ENCODE measurements at places on chromosomes 5 and 9. TPM values are rescaled to one million over a fixed set of nuclear protein-coding genes. Genes with fewer than 3 reads are reported as not detected.

DNA sequence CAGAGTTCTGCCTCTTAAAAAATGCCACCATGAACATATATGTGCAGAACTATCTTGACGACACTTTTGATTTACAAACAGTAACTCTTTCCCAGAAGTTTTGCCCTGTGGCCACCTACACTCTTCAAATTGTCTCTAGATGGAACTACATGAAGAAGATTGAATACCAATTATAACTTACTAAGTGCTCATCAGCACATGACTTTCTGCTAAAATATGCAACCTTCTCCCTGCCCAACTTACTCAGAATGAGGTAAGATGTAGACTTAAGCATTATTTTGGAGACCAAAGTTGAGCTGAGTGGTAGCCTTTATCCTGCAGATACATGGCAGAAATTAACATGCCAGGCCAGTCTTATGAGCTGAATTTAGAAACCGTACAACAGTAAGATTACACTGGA is 105.4 kb downstream of the SEMA5A start:
- DNase-seq = no peak

DNA sequence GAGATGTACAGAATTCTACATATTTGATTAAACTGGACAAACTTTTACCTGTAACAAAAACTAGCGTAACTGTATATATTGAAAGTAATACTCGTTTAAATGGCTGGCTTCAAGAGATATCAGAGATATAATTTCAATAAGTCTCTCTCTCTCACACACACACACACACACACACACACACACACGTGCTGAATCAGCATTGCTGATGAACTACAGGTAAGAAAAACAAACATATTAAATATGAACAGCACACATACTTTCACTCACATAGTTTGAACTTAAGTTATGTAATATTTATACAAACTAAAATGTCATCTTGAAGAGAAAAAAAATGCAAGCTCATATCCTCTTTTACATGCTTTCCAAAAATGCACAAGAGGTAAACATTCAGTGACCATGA is 145.4 kb downstream of the BNC2 start:
- no peak for DNase-seq

DNA sequence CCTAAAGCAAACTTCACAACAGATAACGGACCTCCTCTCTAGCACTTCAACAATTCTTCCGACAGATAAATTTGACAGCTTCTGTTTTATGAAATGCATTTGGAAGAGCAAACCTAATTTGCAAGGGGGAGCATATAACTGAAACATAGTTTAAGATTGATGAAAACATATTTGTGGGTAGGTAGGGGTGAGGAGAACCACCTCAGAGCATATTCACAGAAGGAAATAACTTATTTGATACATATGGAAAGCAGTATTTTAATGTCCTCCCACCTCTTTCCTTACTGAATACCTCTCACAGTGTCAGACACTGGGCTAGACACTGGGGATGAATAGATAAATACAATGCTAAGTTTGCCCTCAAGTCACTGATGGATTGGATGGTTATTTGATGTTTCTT is 384.8 kb downstream of the MAT2B start:
- no peak for DNase-seq

GRCh38 chr5:135834639-135835529 is at the start of gene SLC25A48:
Gene SLC25A48, plus strand, starts transcription at chr5:135834663. Its CDS starts 185 bp downstream, at chr5:135834848.
- DNase-seq = peak; percentile 49

DNA sequence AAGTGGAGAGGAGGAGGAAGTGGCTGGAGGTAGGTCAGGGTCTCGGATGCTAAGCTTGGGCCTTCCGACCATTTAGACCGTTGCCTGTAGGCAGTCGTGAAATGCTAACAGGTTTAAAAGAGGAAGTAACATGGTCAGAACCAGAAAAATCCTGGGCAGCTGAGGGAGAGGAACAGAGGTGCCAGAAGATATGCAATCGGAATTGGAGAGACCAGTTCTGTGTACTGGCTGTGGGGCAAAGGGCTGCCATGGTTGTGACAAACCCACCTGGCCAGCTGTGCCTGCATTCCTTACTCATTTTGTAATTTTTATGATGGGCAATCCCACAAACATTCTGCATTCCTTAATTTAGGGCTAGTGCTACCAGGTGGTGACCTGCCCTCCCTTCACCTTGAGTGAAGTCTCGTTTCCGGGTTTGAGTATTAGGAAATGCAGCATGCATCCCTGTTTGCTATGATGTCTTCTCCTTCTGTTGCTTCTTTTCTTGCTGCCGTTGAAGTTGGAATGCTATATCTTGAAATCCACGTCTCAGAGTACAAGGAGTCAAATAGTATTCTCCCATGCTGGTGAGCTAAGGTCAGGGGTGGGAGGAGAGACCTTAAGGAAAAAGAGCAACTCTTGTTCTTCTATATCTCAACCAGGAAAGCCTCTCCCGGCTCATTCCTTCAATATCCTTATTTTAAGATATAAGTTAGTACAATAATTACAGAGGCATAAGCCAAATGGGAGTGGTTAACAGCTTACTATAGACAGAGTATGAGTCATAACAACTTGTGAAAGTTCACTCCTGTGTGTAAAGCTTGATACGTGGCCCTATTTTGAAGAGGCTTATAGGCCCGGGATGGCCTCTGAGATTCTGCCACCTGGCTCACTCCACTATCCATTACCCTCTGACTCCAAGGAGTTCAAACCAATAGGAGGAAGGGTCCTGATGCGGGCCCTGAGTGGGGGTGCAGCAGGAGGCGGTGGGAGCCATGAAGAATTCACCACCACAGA is 37.0 kb downstream of the B4GALT1 start:
- DNase-seq = no peak

DNA sequence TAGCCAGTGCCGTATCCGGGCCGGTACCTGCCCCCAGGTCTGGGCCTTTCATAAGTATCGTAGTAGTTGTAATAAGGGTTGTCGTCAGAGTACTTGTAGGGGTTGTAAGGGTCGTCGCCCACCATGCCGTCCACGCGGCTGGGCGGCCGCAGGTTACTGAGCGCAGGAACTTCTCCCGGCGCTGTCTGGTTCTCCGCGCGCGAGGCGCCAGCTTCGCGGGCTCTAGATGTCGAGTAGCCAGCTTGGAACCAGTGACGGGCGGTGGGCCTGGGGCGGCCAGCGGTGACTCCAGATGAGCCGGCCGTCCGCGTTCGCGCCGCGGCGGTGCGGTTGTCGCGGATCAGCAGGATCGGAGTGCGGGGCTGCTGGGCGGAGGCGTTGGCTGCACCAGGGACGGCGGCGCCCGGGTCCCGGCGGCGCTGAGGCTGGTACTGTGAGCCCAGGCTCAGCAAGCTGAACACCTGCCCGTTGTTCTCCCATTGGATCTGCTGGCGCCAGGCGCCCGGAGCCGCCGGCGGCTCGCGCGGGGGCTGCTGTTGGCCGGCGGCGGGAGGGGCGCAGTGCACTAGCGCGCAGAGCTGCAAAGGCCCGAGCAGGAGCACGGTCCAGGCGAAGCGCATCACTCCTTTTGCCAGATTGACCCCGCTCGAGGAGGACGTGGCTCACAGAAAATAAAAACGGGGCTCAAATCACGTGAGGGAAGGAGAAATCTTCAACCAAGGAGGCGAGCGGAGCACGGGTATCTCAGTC is 518 bp downstream of the LOX start:
- peak; percentile 42 for DNase-seq

DNA sequence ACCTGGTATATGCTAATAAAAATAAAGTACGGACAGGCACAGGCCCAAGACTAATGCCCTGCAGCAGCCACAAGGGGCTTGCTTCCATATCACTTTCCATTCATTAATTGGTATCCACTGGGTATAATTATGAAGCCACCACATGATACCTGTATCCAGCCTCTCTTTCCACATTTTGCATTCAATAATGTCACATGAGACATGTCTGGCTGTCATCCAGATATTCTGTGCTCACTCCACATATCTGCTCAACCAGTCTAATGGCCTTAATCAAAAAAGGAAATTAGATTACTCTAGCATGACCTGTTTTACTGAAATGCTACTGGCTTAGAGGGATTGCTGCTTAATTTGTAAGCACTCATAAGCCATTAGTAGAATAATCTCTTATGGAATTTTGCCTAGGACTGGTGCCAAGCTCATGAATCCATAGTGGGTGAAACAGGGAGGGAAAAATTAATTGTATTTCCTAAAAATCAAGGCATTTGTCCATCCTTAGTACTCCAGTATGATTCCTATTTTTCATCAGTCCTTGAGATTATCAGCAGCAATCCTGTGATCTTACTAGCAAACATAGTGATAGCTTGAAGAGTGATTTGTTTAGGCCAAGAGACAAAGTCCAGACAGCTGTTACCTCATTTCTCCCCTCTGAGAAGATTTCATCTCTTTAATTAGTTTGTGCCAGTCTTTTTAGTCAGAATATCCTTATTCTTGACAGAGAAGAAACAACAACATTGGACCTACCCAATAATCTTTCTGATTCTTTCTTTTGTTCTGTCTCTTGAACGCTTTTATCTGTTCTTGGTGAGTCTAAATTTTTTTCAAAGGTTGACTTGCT is 119.2 kb upstream of the ABCA1 start:
- DNase-seq = no peak

- no peak for DNase-seq
These were observed 160.9 kb downstream of the AUH start for GRCh38 chr9:91200692-91201336.

DNA sequence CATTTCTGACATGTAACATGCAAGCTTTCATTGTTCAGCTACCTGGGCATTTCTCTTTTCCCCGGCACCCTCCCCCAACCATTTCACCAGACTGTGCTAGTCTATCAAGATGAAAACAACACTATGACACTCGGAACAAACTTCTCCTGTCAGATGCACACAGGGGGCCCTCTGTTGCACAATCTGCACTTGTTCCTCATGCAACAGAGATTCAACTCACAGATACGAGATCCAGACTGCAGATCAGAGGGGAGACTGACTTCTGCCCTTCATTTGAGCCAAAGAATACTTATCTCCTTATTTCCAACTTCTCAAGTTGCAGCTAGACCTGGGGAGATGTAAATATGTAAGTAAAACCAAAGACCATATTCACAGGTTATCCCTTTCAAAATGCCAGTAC is 15.7 kb upstream of the FST start:
- no peak for DNase-seq

- DNase-seq = no peak
These were observed 504.2 kb downstream of the ENC1 start for GRCh38 chr5:74136276-74136825.

DNA sequence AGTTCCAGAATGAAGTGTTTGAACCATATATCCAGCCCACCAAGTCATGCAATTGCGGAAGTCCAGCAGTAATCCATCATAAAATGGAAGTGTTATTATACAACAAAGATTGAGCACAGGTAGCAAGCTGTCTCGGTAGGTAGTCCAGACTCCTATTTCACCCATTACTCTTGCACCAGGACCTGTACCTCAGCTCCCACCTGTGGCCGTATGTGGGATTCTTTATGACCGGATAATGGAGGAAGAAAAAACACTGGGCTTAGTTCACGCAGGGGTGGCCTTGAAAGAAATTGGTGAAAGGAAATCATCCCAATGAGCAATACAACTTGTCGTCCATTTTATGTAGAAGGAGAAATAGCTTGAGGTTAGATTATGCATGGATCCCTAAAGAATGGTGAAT is 216.3 kb downstream of the ESM1 start:
- no peak for DNase-seq

DNA sequence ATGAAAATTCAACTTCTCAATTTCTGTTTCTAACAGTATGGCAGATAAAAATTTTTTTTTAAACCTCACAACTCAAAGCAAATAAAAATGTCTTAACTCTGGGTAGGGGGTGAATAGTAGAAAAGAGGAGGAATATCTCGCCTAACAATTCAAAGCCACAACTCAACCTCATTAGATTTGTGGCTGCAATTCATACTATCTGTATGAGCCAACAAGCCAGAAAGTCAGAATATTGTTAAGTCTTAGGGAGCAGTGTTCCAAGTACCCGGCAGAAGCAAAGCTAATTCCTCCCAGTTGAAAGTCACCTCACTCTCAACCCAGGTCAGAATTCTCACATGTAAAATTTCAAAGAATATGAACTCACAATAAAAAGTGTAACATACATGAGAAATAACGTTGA is 15.0 kb downstream of the PJA2 start:
- no peak for DNase-seq

DNA sequence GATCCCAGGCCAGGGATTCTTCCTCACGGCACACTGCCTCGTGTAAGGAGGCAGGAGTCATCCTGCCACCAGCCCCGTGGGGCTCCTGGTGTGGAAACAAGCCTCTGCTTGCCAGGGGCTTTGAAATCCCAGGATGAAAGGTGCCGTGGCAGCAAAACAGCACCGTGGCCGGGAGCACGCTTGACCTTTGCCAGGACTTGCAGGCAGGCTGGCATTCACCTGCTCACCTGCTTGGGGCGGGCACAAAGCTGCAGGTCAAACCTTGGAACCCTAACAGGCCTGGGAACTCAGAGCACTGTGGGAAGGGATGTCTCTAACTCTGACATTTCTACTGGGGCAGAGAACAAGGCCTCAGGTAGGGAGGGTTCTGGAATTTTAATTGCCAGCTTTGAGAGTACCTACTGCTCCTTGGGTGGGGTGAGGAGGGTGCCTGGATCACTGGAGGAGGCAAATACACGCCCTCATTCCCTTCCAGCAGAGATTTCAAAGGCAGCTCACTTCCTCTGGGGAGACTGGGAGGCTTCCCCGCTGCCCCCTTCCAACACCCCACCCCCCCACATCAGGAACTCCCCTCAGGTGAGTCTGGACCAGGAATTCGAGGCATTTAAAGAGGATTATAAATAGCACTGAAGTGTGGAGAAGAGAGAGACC is 45.6 kb upstream of the STXBP1 start:
- no peak for DNase-seq

DNA sequence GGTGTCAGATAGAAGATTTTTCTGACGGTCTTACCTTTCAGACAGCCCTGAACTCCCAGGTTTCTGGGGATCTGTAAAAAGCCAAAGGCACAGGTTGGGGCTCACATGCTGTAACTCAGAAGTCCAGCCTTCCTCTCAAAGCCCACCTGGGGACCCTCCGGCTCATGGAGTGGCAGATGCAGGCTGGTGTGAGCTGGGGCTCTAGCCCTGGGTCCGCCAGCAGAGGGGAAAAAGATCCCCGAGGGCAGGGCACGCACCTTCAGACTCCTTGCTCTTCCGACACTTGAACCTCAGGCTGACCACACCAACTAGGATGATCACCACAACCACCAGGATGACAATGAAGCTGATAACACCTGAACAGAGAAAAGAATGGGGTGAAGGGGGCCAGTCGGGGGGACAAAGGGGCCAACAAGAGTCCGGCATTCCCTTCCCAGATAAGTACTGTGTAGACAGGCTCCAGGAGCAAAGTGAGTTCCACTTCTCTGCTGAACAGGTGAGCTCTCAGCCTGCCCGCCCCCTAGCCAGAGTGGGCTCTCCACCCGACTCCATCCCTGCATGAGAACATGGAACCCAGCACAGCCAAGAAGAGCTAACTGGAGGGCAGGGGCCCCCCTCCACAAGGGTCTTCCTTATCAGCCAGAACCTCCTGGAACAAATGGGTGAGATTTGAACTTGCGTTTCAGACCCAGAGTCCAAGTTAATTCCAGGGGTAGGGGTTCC is 7.8 kb downstream of the ECSCR start:
- DNase-seq = no peak

GRCh38 chr5:180717989-180718388 is 21.9 kb downstream of the OR2Y1 start:
- DNase-seq = no peak

Gene SLC45A2
- polyA plus RNA-seq = 0.51 TPM

Gene ZNF366
- polyA plus RNA-seq = 4.6 TPM

Gene SNAPC3
- 43.7 TPM for polyA plus RNA-seq

Gene RXRA
- 33.9 TPM for polyA plus RNA-seq

Gene PDZD2
- polyA plus RNA-seq = 16.9 TPM

Gene HAVCR1
- polyA plus RNA-seq = 4.2 TPM

Gene IFNA16
- polyA plus RNA-seq = not detected

Gene TMOD1
- 2.1 TPM for polyA plus RNA-seq
